ENCODE measurements at places on chromosomes 13 and 19. TPM values are rescaled to one million over a fixed set of nuclear protein-coding genes. Genes with fewer than 3 reads are reported as not detected.

DNA sequence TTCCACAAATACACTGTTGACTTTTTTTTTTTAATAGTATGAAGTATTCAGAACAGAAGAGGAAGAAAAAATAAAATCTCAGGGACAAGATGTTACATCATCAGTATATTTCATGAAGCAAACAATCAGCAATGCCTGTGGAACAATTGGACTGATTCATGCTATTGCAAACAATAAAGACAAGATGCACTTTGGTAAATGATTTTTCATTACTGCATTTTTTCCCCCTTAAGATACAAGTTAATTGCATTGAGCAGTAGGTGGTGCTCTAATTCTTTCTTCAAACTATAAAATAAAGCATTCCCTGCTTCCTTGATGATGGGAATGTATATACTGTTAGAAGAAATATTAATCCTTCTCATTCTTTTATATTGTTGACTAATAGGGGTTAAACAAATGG is 17.1 kb downstream of the UCHL3 start:
- no peak overlapping the region for H3K27ac ChIP-seq
- H3K4me1 ChIP-seq, result no peaks in the 10 kb centered on the region
- no peak overlapping the region for H3K4me3 ChIP-seq

- H3K4me1 ChIP-seq, result no peaks in the 10 kb centered on the region
- H3K36me3 ChIP-seq, result peaks cover 19% of the 10 kb centered on the region
- H3K27me3 ChIP-seq, result no peaks in the 10 kb centered on the region
- H3K27ac ChIP-seq, result no peak overlapping the region
These were observed 6.4 kb downstream of the DOHH start for GRCh38 chr19:3494051-3494450.

GRCh38 chr13:40429706-40430545 is 236.5 kb downstream of the FOXO1 start:
- no peak for DNase-seq
- H3K4me3 ChIP-seq, result no peak overlapping the region
- no peaks in the 10 kb centered on the region for H3K27me3 ChIP-seq
- no peak overlapping the region for H3K27ac ChIP-seq
- H3K4me1 ChIP-seq, result peaks cover 15% of the 10 kb centered on the region

- no peaks in the 10 kb centered on the region for H3K4me1 ChIP-seq
- DNase-seq, result no peak
- H3K27ac ChIP-seq, result no peak overlapping the region
- H3K4me3 ChIP-seq, result no peak overlapping the region
- H3K27me3 ChIP-seq, result peaks cover 2% of the 10 kb centered on the region
These were observed 527 bp downstream of the KLK6 start for GRCh38 chr19:50968716-50969412.

DNA sequence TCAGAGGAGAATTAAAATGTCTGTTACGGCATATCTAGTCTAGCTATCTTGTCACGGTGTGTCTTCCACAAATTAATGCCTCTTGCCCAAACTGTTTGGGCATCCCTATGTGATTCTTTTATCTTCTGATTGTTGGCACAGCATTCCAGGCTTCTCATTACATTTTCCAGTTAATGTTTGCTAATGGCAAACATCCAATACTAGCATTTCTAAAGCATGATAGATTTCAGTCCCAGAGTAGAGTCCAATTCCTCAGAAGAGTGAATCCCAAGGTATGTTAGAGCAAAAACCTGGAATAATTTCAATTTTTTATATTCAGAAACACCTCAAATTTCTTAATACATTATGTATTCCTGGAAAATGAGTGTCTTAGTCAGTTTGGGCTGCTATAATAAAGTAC is 684.5 kb upstream of the SLITRK1 start:
- no peak overlapping the region for H3K4me3 ChIP-seq
- H3K4me1 ChIP-seq, result no peaks in the 10 kb centered on the region
- H3K27ac ChIP-seq, result no peak overlapping the region
- no peak for DNase-seq
- no peaks in the 10 kb centered on the region for H3K36me3 ChIP-seq

GRCh38 chr19:12949363-12950283 is 4.0 kb downstream of the RAD23A start:
- H3K4me3 ChIP-seq, result no peak overlapping the region
- H3K27ac ChIP-seq, result no peak overlapping the region
- no peak for DNase-seq
- H3K27me3 ChIP-seq, result no peaks in the 10 kb centered on the region
- H3K36me3 ChIP-seq, result peaks cover 23% of the 10 kb centered on the region

- no peak for DNase-seq
- no peak overlapping the region for H3K4me3 ChIP-seq
- H3K36me3 ChIP-seq, result no peaks in the 10 kb centered on the region
- no peak overlapping the region for H3K27ac ChIP-seq
These were observed 6.1 kb downstream of the DHRS12 start for GRCh38 chr13:51797664-51798488.

DNA sequence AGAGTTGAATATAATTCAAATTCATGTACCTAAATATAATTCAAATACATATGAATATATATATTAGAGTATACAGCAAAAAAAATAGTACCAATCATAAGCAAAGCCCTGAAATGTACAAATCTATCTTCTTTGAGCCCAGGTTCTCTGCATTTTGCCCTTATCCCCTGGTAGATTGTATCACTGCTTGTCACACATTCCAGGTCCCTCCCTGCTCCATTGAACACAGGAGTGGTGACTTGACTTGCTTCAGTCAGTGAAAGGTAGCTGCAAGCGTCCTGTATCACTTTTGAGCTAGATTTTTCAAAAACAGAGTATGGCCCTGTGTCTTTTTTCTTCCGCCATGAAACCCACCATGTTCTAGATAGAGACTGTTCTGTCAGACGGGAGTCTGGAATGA is 369.4 kb downstream of the LIG4 start:
- no peaks in the 10 kb centered on the region for H3K36me3 ChIP-seq
- no peaks in the 10 kb centered on the region for H3K27me3 ChIP-seq
- no peak overlapping the region for H3K4me3 ChIP-seq
- DNase-seq, result no peak

DNA sequence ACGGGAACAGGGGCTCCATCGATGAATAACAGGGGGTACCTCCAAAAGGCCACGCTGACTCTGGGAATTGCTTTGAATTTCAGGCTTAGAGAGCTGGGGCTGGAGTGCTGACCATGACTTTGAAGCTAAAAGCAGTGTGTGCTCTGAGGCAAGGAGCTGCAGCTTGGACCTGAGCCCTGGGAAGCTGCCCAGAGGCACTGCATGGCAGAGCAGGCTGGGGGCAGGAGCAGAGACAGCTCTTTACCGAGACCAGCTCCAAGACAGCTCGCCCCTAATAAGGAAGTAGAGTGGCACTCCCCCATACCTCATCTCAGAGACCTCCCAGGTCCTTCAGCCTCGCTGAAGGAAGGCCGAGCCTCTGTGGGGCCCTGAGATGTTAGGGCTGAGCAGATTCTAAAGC is 200.2 kb downstream of the COL4A1 start:
- no peaks in the 10 kb centered on the region for H3K4me1 ChIP-seq
- H3K4me3 ChIP-seq, result no peak overlapping the region
- no peaks in the 10 kb centered on the region for H3K27me3 ChIP-seq
- DNase-seq, result no peak

GRCh38 chr13:20132052-20132634 is 28.7 kb downstream of the GJA3 start:
- no peaks in the 10 kb centered on the region for H3K36me3 ChIP-seq
- no peaks in the 10 kb centered on the region for H3K4me1 ChIP-seq
- no peak overlapping the region for H3K4me3 ChIP-seq
- peaks cover 3% of the 10 kb centered on the region for H3K27me3 ChIP-seq
- no peak overlapping the region for H3K27ac ChIP-seq
- DNase-seq, result no peak

DNA sequence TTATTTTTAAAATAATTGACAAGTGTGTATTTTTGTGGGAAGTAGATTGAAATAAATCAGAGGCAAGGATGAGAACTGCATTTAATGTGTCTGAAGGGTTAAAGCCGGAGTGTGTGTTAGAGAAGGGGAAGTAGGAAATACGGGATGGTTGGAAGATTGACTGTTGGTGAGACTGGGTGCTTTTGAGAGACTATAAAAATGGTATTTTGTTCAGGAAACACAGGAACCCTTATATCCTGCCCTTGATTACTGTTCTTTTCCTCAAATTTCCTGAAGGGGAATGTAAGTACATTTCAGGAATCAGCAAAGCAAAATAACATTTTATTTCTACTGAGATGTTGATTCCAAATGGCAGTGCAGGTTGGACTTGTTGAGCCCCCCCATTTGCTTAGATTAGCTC is 15.1 kb downstream of the IFT88 start:
- H3K36me3 ChIP-seq, result no peaks in the 10 kb centered on the region
- H3K4me1 ChIP-seq, result no peaks in the 10 kb centered on the region
- no peaks in the 10 kb centered on the region for H3K27me3 ChIP-seq
- no peak overlapping the region for H3K27ac ChIP-seq

DNA sequence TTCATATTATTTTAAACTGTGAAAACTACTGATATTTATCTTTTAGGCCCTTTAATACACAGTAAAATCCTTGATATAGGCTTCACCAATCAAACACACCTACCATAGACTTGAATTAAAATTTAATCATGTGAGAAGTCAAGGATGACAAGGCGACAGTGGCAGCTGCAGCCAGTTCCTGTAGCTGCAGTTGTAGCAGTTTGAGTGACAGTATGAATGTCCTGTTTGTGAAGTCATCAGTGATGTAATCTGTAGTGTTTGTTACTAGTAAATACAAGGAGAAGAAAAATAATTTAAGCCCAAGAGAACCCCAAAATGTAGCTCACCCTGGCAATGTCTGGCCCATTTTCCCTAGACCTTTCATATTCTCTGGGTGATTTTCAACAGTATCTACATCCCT is 897.0 kb downstream of the SLITRK6 start:
- no peak overlapping the region for H3K27ac ChIP-seq
- H3K36me3 ChIP-seq, result no peaks in the 10 kb centered on the region
- DNase-seq, result no peak
- H3K4me1 ChIP-seq, result no peaks in the 10 kb centered on the region

- peaks cover 4% of the 10 kb centered on the region for H3K36me3 ChIP-seq
- DNase-seq, result no peak
- H3K4me1 ChIP-seq, result no peaks in the 10 kb centered on the region
- 0 out of 2 replicates have a peak overlapping the region, but pooled peaks have one; percentile 86 for H3K4me3 ChIP-seq
- no peak overlapping the region for H3K27ac ChIP-seq
- H3K27me3 ChIP-seq, result no peaks in the 10 kb centered on the region
These were observed 3.7 kb downstream of the UBA2 start for GRCh38 chr19:34431681-34432402.

DNA sequence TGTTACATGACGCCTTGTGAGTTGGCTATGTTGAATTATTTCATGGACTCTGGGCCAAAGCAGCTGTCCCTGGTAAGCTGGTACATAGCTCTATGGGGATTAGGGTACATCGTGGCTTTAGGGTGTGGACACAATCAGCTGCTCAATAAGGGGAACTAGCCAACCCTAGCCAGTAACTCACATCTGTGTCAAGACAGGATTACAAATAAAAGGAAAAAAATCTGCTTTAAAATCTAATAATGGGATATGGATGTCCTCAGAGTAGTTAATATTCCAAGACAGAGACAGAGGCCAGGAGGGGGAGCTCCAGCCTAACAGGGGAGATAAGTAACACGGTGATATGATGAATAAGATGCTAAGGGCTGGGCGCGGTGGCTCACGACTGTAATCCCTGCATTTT is 21.1 kb upstream of the ZNF766 start:
- no peaks in the 10 kb centered on the region for H3K36me3 ChIP-seq
- H3K27ac ChIP-seq, result no peak overlapping the region
- H3K27me3 ChIP-seq, result no peaks in the 10 kb centered on the region
- H3K4me3 ChIP-seq, result no peak overlapping the region
- H3K4me1 ChIP-seq, result no peaks in the 10 kb centered on the region
- DNase-seq, result no peak

The ZIC5 gene
- not detected for polyA plus RNA-seq

The PRODH2 gene
- not detected for polyA plus RNA-seq

The PRTN3 gene
- not detected for polyA plus RNA-seq

The KLK15 gene
- not detected for polyA plus RNA-seq

The NCR1 gene
- polyA plus RNA-seq, result not detected

The ANKRD24 gene
- polyA plus RNA-seq, result 0.31 TPM

The ZNF665 gene
- polyA plus RNA-seq, result 1.3 TPM

The PNMA8A gene
- 0.11 TPM for polyA plus RNA-seq

The S1PR5 gene
- polyA plus RNA-seq, result not detected

The SHANK1 gene
- not detected for polyA plus RNA-seq
